ENCODE measurements at places on chromosomes 11 and 22.

DNA sequence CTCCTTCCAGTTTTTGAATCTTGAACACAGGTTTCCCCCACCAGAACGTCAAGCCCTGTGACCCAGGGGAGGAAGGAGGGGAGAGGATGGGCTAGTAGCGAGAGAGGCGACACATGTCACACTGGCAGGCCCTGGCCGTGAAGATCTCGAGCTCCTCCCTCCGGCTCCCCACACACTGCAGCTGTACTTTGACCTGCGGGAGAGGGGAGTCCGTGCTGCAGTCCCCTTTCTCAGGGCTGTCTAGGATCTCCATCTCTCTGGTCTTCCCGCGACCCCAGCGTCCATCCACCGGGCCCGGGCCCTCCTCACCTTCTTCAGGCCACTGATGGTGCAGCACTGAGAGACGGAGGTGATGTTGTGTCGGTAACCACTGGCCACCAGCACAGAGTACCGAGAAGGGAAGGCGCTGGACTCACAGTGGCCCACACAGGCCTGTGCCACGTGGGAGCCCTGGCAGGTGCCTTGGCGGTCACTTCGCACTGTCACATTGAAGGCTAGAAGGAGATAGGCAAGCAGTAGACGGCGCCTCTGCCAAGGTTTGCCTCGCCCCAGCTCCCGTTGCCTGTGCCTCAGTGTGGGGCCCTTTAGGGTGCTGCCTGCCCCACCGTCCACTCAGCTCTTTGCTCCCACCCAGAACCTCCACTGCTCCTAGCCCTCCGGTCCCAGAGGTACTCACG, 873 bp downstream of the GPHA2 start:
- no peak for DNase-seq

- DNase-seq = no peak
Observed at GRCh38 chr11:559020-559620, 1.4 kb downstream of the LMNTD2 start.

GRCh38 chr22:49638788-49639187, 188.9 kb downstream of the BRD1 start:
- no peak for DNase-seq

DNA sequence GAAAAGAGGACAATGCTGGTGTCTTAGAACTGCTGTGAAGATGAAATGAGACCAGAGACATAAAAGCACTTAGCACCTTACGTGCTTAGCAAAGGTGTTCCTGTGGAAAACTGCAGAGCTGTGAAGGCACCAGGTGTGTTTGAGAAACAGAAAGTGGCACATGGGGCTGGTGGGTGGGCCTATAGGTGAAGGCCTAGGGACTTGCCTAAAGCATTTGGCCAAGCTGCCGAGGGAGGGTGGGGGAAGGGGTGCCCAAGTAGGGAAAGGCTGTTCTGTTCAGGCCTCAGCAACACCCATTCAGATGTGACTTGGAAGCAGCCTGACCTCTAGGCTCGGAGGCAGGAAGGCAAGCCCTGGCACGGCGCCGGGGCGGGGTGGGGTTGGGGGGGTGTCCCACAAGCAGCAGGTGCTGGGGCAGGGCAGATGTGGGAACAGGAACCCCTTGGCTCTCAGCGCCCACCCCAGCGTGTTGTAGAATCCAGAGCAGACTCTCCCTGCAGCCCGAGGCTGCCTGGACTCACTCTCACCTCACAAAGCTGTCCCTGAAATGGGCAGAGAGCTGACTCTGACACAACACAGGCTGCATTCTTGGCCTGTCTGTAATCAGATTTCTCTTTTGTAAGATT, 366.7 kb upstream of the NARS2 start:
- DNase-seq = no peak

- no peak for DNase-seq
Observed at GRCh38 chr22:19758896-19759426, 1.6 kb upstream of the TBX1 start.
